Stimulated activated CD4-positive, alpha-beta T cell treated with anti-CD3 and anti-CD28 coated beads, Interleukin-12 subunit alpha, Interleukin-12 subunit beta, amount 100 ng/mL, for 4 hours (primary cell): ENCODE measurements at places on chromosomes 16 and 17.

- peak; percentile 64 for DNase-seq
Measured at GRCh38 chr17:58338841-58339754, 10.5 kb upstream of the TSPOAP1 start.

- no peak for DNase-seq
Measured at GRCh38 chr17:77496831-77497577, 356.2 kb downstream of the SEC14L1 start.

- no peak for DNase-seq
Measured at GRCh38 chr17:34633351-34633750, 54.0 kb downstream of the TMEM132E start.

GRCh38 chr17:40337351-40337750 is 27.2 kb downstream of the GJD3 start:
- no peak for DNase-seq

DNA sequence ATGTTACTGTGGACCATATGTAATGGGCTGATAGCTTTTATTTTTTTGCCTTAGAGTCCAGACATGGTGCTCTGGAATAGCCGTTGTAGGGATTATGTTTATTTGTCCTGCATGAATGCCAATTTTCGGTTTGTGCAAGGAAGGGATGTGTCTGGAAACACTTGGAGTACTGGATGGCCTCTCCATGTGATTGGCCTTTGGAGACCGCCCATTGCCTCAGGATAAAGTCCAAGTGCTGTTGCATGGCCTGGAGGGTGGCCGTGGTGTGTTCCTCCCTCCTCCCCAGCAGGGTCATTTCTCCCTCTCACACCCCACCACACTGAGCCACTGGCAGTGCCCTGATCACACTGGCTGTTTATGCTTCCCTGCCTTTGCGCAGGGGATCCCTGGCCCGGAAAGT is 93.9 kb downstream of the MSI2 start:
- DNase-seq = no peak

- no peak for DNase-seq
Measured at GRCh38 chr16:17386229-17386628, 84.5 kb downstream of the XYLT1 start.

DNA sequence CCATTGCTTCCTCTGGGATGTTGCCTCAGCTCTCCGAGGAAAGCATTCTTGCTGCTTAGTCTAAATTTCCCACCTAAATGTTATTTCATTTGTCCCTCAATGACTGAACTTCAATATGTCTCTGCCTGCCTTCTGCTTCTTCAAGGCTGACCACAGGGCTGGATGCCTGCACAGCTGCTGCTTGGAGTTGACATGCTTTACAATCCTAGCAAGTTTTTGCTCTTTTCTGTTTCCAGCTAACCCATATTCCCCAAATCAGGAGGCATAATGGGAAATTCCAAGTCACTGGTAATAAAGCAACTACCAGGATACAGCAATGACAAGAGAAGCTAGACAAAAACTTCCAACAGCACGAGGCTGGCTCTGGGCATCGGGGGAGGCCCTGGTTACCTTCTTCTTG is 48.9 kb downstream of the GTF3C1 start:
- no peak for DNase-seq

- DNase-seq = no peak
Measured at GRCh38 chr16:13315642-13316427, 414.4 kb downstream of the SHISA9 start.

- DNase-seq = no peak
Measured at GRCh38 chr17:77867308-77867781, 91.2 kb upstream of the TNRC6C start.
